ENCODE measurements at places on chromosomes 2 and 18.
A peak's percentile ranks its signal among the peaks of the same experiment; 100 is the strongest.

DNA sequence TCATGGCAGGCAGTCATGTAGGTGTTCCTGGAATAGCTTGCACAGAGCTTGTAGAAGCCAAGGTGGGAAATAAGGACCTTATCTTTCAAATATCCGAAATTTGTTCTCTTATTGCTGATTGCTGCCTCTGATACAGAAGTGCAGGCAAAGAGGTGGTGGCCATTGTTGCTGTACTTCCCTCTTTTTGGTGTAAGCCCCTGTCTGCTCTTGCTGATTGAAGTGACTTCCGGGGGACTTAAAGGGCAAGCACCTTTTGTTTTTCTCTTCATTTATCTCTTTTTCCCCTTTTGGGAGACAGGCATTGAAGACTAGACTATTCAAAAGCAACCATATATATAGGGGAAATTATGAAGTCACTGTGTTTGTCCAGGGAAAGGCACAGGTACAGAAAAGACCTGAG is 131.6 kb upstream of the OTX1 start:
- DNase-seq: peak; percentile 25

DNA sequence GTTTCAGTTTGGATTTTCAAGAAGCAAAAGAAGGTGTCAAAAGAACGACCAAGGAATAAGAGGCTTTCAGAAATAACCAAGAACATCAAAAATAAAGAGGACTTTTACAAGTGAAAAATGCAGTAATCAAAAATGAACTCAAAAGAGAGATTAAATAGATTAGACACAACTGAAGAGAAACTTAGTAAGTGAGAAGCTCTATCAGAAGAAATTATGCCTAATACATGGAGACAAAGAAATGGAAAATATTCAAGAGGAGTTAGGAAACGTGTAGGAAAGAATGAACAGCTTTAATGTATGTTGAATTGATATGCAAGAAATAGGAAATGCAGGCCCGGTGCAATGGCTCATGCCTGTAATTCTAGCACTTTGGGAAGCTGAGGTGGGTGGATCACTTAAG is 145.8 kb downstream of the ACOXL start:
- DNase-seq: no peak

DNA sequence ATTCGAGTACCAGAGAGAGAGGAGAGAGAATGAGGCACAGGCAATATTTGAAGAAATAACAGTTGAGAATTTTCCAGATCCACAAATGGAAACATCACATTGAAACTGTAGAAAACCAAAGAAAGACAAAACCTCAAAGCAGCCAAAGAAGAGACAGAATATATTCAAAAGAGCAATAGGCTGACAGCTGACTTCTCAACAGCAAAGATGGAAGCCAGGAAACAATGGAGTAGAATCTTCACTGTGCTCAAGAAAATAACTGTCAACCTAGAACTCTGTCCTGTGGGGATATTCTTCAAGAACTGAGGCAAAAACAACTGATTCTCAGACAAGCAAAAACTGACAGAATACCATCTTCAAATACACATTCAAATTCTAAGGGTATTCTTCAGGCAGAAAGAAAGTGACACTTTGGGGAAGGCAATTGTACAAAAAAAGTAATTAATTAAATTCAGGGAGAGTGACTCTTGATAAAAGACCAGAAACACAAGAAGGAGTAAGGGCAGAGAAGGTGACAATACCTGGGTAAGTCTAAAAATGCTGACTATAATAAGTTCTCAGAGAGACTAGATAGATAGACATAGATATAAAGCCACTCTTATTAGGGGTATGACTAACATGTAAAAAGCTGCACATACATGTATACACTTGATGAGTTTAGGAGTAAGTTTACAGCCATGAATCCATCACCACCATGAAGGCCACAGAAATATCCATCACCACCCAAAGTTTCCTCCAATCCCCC is 25.6 kb downstream of the ANKMY1 start:
- peak; percentile 38 for DNase-seq

DNA sequence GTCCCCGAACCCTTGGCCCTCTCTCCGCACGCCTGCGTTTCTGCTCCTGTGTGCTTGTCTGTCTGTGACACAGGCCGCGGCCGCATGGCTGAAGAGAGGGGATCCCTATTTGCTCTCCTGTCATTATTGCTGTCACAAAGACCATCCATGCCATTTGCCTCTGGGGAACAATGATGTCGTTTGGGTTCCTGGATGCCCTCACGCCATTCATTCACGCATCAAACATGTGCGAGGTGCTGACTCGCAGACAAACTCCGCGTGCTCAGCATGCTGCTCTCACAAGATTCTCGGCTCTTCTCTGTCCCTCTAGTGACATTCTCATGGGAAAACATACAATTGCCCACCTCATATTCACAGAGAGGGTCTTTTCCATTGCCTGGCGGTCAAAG is 67.8 kb downstream of the ASB1 start:
- no peak for DNase-seq

- DNase-seq: peak; percentile 86
Measured at GRCh38 chr2:175690113-175690837, 311.8 kb downstream of the LNPK start.

- no peak for DNase-seq
Measured at GRCh38 chr2:127609818-127610217, 36.1 kb upstream of the GPR17 start.

- peak; percentile 78 for DNase-seq
Measured at GRCh38 chr18:8871489-8871888, 166.1 kb downstream of the MTCL1 start.

- no peak for DNase-seq
Measured at GRCh38 chr2:189375842-189376241, 65.4 kb upstream of the WDR75 start.
